ENCODE measurements at places on chromosomes 4 and X. TPM values are rescaled to one million over a fixed set of nuclear protein-coding genes. Genes with fewer than 3 reads are reported as not detected.
A peak's percentile ranks its signal among the peaks of the same experiment; 100 is the strongest.

Gene PNPLA4
- polyA plus RNA-seq = 27.0 TPM

Gene NSG1
- 4.8 TPM for polyA plus RNA-seq

Gene H2BW2
- 1.1 TPM for polyA plus RNA-seq

Gene GNRHR
- polyA plus RNA-seq = 1.0 TPM

Gene TMPRSS11D
- not detected for polyA plus RNA-seq

Gene PRAF2
- polyA plus RNA-seq = 54.3 TPM

Gene FSTL5
- polyA plus RNA-seq = 2.3 TPM

DNA sequence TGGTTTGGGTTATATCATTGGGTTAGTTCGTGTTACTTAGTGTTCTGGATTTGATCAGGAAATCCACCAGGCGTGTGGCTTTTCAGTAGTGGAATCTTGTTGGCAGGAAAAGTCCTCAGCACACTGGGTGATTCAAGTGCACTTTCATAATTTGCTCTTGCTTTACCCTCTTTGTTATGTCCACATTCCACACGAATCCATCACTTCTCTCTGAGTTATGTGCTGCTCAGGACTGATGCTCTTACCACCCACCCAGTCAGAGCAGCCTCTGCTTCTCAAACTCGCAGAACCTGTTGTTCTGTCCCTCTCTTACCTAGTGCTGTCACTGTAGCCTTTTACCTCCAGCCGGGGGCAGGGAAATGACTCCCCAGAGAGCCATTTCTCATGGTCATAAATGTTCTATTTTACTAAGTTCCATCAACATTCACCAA, 37.2 kb upstream of the SCRG1 start:
- no peak for DNase-seq

- DNase-seq = no peak
These were observed 291.7 kb downstream of the KCNIP4 start for GRCh38 chr4:21656832-21657231.

GRCh38 chrX:2413969-2414368, 86.8 kb downstream of the DHRSX start:
- no peak for DNase-seq

DNA sequence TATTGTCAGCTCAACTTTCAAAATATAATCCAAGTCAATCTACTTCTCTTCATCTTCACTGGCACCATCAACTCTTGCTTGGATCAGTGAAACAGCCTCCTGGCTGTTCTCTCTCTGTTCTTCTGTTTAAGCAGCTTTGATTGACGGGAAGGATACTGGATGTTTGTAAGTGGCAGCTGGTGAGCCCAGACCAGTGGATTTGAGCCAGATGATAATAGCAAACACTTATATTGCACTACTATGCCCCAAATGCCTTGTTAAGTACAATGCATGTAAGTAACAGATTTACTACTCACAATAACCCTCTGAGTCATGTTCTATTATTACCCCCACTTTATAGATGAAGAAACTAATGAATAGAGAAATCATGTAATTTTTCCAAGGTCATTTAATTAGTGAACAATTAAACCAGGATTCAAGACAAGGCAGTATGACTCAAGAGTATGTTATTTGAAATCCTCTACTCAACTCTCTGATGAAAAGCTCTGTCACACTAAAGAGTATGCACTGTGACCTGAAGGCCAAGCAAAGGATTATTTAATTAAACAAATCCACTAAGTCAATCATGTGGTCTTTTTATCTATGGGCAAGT, 44.8 kb downstream of the SPANXN3 start:
- DNase-seq = no peak

DNA sequence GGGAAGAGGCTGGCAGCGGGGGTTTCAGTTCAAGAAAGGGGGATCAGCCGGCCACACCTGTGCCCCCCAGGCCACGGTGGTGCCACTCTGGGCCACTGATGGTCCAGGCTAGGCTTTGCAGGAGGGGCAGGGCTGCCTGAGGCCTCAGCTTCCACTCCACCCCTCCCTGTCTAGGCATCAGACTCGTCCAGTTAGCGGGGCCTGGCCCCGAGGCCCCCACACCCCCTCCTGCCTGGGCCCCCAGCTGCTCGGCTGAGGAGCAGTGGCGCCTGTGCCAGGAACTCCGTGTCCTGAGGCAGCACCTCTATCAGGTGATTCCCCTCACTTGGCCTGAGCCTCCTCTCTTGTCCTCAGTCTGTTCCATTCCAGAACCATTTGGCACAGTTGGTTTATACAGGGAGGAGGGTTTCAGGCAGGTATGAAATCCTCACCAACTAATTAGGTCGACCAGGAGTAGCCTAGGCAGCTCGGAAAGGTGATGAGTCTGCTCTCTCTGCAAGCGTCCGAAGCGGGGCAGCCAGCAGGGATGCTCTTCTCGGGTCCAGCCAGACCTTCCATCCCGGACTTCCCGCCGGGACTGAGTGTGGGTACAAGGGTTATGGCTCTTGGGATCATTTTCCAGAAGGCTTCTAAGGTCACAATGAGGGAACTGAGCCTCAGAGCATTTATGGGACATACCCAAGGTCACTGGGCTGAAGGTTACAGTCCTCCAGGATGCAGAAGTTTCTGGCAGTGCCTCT, 2.1 kb downstream of the NSG1 start:
- DNase-seq = no peak

GRCh38 chr4:22515145-22515887, 550 bp downstream of the ADGRA3 start:
- DNase-seq = peak; percentile 59

- no peak for DNase-seq
These were observed 94.4 kb upstream of the CLCN4 start for GRCh38 chrX:10062352-10062751.

- DNase-seq = no peak
These were observed 165.0 kb downstream of the RAPGEF2 start for GRCh38 chr4:159267869-159268285.

- DNase-seq = no peak
These were observed 11.1 kb upstream of the HS3ST1 start for GRCh38 chr4:11439836-11440235.

GRCh38 chr4:165635381-165635780, 237.7 kb upstream of the TLL1 start:
- no peak for DNase-seq

- no peak for DNase-seq
These were observed 511.3 kb upstream of the PCDH7 start for GRCh38 chr4:30208731-30209435.

- DNase-seq = no peak
These were observed 17.0 kb upstream of the TMEM154 start for GRCh38 chr4:152696764-152697261.

- DNase-seq = peak; percentile 53
These were observed at the start of gene ELOVL6 for GRCh38 chr4:110198435-110199416. Gene ELOVL6 (minus strand): TSS chr4:110198615. CDS start chr4:110198335, 280 bp downstream.

DNA sequence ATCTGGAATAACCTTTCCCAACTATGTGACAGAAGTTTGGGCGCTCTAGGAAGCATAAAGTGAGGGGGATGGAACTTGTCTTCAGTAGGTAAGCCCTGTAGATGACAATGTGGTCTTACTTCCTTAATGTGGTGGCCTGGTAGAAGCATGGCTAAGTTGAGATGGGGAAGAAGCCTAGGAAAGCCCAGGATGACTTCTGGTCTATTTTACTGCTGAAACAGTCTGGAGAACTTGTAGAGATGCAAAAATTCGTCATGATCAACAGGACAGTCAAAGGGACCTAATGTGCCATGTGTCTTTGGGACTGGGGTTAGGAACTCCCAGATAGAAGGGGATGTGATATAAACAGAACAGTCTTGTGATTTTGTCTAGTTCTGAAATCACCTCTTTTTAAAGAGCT, 40.8 kb downstream of the CCNG2 start:
- no peak for DNase-seq

- DNase-seq = no peak
These were observed 11.5 kb downstream of the PRPS2 start for GRCh38 chrX:12802741-12803140.

DNA sequence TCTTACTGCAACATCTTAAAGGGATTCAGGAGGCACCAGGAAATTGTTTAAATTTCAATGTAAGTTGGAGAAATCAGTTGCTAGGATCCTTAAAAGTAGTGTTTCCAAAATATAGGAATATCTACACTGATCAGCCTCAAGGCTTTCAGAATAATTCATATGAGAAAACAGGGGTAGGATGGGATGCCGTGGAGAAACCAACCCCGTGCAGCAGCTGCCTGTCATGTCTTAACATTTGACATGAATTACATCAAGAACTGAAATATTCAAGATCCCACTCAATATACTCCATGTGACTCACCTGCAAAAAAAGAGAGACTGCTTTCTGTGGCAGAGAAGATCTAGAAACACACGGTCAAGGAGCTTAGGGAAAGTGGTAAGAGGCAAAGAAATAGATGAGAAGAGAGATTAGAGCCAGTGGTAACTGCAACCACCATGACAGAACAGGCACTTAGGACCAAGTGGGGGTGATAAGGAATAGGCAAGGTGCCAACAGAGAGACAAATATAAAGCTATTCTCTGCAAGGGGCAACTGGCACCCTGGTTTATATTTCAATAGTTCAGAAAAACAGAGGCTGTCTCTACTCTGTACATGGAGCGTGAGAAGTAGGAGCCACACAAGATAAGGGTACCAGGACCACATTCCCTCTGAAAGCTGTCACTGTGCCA, 64.0 kb downstream of the SLC39A8 start:
- no peak for DNase-seq
